ENCODE measurements at places on chromosomes 1 and 21. TPM values are rescaled to one million over a fixed set of nuclear protein-coding genes. Genes with fewer than 3 reads are reported as not detected.

Gene GBP6
- 0.23 TPM for polyA plus RNA-seq

DNA sequence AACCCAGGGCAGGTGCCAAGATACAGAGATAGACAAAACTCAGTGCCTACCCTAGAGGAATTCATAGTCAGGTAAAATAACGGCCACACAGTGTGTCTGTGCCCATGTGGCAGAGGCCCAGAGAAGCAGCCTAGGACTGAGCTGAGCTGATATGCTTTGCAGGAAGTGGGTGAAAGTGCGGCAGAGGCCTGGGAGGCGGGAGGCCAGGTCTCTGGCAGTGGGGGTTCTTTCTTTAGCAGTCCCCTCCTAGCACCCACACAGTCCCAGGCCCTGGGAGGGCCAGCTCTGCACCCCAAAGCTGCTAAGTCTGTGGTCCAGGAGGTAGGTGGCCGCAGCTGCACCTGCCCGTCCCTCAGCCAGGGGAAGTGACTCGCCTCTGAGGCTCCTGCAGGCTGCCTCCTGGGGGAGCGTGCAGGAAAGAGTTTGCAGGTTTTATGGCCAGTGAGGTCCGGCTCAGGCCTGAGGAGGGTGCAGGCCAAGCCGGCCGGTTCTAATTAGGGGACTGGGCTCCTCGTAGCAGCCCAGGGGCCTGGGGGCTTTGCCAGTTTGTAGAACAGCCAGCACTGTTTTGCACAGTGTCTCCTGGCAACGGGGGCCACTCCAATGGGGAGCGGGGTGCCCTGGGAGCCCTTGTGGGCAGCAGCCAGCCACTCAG, 107.9 kb downstream of the SPSB1 start:
- no peak for DNase-seq
- H3K4me1 ChIP-seq: peaks cover 37% of the 10 kb centered on the region
- no peak overlapping the region for H3K4me3 ChIP-seq
- no peaks in the 10 kb centered on the region for H3K36me3 ChIP-seq

GRCh38 chr1:8478566-8478965, 160.7 kb downstream of the SLC45A1 start:
- H3K4me3 ChIP-seq: no peak overlapping the region
- peaks cover 9% of the 10 kb centered on the region for H3K4me1 ChIP-seq
- no peaks in the 10 kb centered on the region for H3K27me3 ChIP-seq
- no peak overlapping the region for H3K27ac ChIP-seq
- no peak for DNase-seq

Gene PODN
- polyA plus RNA-seq: 1.6 TPM

DNA sequence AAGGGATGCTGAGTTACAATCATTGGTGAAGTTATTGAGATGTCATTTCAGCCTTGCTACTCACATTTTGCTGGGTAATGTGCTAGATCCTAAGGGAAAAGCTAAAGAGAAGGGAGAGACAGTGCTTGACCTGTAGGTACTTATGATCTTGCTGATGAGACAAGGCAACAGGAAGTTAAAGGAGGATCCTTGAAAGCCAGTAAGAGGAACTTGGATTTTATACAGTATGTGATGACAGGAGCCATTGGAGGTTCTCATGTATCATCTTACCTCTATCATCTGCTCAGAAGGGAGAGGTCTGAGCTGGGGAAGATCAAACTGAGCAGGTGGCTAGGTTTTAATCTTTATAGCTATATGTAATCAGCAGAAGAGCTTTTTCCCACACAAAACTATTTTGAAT, 6.3 kb downstream of the APOBEC4 start:
- no peak overlapping the region for H3K27ac ChIP-seq
- H3K4me3 ChIP-seq: no peak overlapping the region
- no peaks in the 10 kb centered on the region for H3K4me1 ChIP-seq
- DNase-seq: no peak
- no peaks in the 10 kb centered on the region for H3K36me3 ChIP-seq

DNA sequence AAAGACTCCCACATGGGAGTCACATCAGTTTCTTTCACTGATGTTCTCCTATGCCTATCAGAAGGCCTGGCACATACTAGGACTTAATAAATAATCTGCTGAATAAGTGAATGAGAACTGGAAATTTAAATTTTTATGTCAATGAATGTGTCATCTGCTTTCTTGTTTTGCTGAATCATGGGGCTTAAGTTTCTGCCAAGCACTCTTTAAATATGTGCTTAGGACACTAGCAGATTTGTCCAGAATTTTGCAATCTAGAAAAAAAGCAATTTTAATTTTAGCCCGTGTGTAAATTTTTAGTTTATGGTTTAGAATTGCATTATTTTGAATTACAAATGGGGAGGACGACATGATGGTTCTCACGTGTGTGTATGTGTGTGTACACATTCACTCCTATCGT, 803.1 kb downstream of the USP25 start:
- no peak overlapping the region for H3K4me3 ChIP-seq
- no peaks in the 10 kb centered on the region for H3K27me3 ChIP-seq

Gene SLAMF9
- not detected for polyA plus RNA-seq

Gene OR6N1
- polyA plus RNA-seq: not detected

Gene PLD5
- polyA plus RNA-seq: 11.4 TPM

DNA sequence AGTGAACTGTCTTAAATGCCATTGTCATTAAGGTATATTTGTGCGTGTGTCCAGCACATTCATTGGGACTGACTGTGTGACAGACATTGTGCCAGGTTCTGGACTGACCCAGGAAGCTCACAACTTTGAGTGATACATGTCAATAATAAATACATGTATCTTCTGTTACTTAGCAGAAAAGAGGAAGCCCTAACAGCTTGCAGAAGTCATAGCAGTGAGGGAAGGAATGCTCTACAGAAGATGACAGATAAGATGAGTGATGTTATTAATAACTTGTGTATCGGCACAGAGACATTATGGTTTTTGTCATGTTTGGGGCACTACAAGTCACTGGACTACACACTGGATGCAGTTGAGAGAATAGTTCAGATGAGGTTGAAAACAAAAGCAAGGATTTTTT, 1.2 kb upstream of the SRSF11 start:
- H3K4me3 ChIP-seq: no peak overlapping the region
- H3K27ac ChIP-seq: no peak overlapping the region
- DNase-seq: no peak
- H3K4me1 ChIP-seq: peaks cover 6% of the 10 kb centered on the region
- H3K36me3 ChIP-seq: peaks cover 6% of the 10 kb centered on the region

Gene SLAMF6
- not detected for polyA plus RNA-seq

DNA sequence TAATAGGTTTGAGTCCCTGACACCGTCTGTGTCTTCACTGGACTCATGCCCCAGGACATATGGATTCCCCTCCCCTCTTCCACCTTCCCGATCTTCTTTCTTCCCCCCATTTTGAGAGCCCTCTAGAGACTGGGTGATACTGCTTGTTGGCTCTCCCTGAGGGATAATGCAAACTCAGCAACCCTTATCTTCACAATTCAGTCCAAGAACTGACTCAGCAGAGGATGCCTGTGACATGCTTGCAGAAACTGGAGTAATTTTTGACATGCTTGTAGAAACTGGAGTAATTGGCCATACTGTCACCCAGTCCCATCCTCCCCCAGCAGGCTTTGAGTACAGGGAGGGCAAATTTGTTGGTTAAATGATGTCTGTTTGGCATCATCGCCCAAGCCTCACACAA, 127.6 kb upstream of the CTTNBP2NL start:
- H3K36me3 ChIP-seq: no peaks in the 10 kb centered on the region
- DNase-seq: no peak
- H3K27me3 ChIP-seq: no peaks in the 10 kb centered on the region
- no peak overlapping the region for H3K27ac ChIP-seq
- H3K4me3 ChIP-seq: no peak overlapping the region
- H3K4me1 ChIP-seq: peaks cover 3% of the 10 kb centered on the region

Gene LMX1A
- polyA plus RNA-seq: 0.40 TPM

DNA sequence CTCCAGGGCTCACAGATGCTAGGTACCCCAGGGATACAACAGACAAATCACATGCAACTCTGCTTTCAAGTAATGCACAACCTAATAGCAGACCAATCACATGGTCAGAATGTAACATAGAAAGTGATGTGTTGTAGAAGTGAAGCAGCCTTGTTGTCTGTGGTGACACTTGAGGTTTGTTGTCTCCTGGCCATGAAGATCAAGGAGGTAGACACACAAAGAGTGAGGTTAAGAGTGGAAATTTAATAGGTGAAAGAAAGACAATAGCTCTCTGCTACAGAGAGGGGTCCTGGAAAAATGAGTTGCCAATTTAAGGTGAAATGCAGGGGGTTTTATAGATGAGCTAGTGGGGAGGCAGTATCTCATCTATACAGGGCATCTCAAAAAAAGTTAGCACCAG, 2.5 kb upstream of the TMEM9 start:
- no peak overlapping the region for H3K4me3 ChIP-seq
- peaks cover 3% of the 10 kb centered on the region for H3K36me3 ChIP-seq

Gene DCST1
- 0.33 TPM for polyA plus RNA-seq

GRCh38 chr1:25877155-25877554, 1.6 kb upstream of the PAQR7 start:
- peaks cover 33% of the 10 kb centered on the region for H3K4me1 ChIP-seq
- peaks cover 14% of the 10 kb centered on the region for H3K36me3 ChIP-seq

DNA sequence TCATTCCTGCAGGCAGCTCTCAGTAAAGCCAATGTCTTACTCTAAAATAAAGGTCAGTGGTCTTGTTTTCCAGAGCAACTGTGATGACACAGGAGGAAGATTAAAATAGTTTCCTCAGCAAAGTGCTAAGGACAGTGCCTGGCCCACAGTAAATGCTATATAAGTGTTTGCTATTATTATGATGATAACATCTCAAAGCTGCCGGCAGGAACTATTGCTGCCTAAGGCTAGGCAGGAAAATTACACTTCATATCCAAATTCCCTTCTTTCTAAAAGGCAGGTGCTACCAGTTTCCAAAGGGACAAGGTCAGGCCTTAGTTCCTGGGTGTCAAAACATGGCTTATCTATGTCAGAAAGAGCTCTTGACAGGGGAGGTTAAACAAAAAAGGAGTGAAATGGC, 401.3 kb downstream of the HHAT start:
- H3K27ac ChIP-seq: no peak overlapping the region
- DNase-seq: no peak
- H3K36me3 ChIP-seq: no peaks in the 10 kb centered on the region
- H3K4me1 ChIP-seq: no peaks in the 10 kb centered on the region
- no peak overlapping the region for H3K4me3 ChIP-seq
- H3K27me3 ChIP-seq: no peaks in the 10 kb centered on the region

GRCh38 chr1:42822800-42823392, 5.7 kb upstream of the SVBP start:
- no peaks in the 10 kb centered on the region for H3K36me3 ChIP-seq
- no peaks in the 10 kb centered on the region for H3K4me1 ChIP-seq
- no peaks in the 10 kb centered on the region for H3K27me3 ChIP-seq
- DNase-seq: no peak
